ENCODE measurements at places on chromosomes 7 and 10.

DNA sequence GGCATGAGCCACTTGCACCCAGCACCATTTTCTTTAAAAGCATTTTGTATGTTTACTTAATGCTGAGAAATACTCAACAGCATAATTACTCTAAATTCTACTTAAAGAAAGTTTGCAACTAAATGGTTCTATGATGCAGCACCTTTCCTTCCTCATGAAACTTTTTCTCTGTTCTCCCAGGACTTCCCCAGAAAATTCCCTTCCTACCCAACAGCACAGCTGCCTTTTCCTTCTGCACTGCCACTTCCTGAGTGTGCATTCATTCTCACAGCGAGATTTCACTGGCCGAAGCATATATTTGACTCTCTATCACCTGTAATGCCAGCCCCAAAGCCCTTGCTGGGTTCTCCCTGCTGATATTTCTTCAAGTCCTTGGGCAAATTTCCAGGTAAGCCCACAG lies 41.5 kb upstream of the DGKI start:
- DNase-seq, result no peak

- DNase-seq, result no peak
Measured at GRCh38 chr7:156780724-156781455, 112.1 kb downstream of the LMBR1 start.

DNA sequence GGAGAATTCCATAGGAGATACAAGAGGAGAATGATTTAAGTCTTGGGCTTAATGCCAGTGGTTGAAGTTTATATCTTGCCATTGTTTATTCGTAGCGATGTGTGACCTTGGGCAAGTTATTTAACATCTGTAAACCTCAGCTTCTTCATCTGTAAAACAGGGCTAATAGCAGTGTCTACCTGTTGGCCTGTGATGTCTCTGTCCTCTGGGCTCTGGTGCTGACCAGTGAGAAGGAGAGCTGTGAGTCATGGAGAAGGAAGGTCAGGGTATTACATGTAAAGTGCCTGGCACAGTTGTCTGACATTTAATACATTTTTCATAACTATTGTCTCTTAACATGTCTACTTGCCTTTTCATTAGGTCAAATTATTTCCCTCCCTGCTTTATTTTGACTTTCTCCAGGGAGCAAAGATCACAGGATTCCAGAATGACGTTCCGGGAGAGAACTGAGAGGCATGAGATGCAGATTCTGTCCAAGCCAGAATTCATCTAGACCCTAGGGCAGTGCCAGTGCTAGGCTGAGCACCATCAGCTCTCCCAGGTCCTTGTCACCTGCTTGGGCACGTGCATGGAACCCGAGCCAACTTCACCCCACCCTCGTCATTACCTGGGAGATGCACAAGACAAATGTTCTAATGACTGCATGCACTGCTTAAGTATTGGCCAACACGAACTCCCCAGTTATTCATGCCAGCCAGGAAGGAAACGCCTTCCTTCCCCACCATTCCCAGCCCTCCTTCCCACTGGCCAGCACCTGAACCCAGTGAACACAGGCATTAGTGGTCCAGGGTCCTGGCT lies 187.9 kb downstream of the DPY19L1 start:
- DNase-seq, result peak; percentile 11

DNA sequence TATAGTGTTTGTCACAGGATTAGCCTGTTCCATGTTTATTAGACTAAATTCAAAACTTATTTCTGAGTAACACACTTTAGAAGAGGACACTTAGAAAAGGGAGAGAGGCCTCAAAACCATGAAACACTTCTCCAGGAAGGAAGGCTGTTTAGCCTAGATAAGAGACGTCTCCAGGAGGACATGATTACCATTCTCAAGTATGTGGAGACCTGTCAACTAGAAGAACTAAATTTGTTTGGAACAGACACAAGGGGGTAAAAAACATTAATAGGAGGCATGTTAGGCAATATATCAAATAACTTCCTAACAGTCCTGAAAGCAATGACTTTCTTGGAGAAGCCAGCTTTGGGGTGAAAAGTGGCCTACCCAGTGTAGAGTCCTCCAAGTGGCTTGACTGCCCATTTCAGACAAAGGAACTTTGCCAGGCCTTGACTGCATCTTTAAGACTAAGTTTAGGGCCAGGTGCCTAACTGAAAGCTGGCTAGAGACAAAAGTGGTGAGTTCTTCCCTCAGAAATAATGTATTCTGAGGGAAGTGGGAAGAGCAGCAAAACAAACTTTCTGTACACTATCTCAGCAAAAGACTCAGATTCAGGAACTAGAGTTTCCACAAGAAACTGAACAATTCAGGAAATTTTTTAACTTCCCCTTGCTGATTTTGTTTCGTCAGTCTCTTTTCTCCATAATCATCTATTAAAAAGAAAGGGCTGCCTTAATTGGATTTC lies 11.8 kb downstream of the NCOA4 start:
- peak; percentile 51 for DNase-seq

DNA sequence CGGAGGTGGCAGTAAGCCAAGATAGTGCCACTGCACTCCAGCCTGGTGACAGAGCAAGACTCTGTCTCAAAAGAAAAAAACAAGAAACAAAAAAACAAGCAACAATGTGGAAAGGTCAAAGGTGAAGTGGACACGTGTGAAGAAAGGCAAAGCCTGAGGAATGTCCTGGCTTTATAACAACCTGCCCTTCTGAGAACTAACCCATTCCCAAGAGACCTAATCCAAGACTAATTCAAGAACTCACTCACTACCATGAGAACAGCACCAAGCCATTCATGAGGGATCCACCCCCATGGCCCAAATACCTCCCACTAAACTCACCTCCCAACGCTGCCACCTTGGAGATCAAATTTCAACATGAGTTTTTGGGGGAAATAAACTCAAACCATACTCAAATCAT lies 47.5 kb upstream of the KIF5B start:
- no peak for DNase-seq

GRCh38 chr7:50779427-50779826 lies 3.3 kb downstream of the GRB10 start:
- no peak for DNase-seq

- peak; percentile 58 for DNase-seq
Measured at GRCh38 chr7:4753598-4754432, 21.6 kb upstream of the AP5Z1 start.

GRCh38 chr7:126450269-126450671 lies 802.5 kb downstream of the GRM8 start:
- DNase-seq, result no peak

- no peak for DNase-seq
Measured at GRCh38 chr10:31920538-31920937, 8.1 kb downstream of the ARHGAP12 start.
